ENCODE measurements at places on chromosomes 2 and 18.
A peak's percentile ranks its signal among the peaks of the same experiment; 100 is the strongest.

DNA sequence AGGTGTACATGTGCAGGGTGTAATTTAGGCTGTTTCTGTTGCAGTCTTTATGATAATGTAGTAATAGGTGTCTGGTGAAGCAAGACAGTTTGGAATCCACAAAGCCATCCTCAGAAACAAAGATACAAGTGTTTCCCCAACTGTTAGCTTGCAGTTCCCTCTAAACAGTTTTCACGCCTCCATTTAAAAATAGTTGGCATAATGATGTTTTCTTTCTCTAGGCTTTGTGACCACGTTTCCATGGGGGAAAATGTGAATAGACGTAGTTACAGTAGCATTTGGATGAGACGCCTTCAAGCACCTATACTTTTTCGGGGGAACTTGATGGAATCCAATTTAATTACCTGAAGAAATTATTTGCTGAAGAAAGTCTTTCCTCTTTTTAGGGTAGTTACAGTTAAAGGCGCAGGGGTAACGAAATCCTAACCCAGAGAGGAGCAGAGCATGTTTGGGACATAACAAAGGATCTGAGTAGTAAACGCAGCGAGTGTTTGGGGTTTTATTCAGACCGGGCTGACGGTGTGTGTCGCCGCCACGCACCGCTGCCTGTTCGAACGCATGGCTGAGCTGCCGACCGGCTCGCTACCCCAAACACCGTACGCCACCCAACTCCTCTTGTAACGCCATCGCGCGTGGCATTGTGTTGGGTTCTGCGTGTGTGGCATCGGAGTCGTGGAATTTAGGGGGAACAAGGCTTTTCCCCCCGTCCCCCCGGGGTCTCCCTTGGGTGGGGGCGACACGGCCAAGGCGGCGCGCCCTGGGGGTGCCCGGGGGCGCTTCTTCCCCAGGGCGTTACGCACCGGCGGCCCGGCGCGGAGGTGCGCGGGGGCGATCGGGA lies 681 bp upstream of the NRP2 start:
- DNase-seq: no peak

DNA sequence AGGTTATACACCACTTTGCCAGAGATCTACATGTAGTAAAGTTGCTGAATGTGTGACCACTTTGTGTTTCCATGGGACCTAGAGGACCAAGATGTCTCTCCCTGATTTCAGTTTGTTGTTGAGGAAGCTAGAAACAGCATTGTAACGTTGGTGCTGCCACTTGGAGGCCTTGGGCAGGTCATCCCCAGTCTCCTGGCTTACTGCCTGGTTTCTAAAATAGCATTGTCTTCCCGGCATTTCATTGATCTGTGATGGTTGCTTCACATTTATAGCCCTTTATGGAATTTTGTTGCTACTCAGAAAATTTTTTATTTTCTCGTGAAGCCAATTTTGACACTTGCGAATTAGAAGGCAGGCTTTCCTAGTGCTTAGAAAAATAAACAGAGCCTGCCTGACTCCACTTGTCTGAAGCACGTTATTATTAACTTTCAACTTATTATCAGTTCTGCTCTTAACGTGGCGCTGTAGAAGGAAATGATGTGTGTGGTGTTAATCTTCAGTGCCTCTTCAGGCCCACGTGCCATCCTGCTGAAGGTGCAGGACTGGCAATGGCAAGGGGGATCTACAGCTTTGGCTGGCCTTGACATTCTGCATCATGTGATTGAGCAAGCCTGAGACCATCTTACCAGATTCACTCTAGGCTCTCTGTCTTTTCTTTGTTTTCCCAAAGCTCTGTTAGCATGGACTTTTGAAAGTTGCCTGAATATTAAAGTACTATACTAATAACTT lies 59.9 kb downstream of the INPP4A start:
- no peak for DNase-seq

DNA sequence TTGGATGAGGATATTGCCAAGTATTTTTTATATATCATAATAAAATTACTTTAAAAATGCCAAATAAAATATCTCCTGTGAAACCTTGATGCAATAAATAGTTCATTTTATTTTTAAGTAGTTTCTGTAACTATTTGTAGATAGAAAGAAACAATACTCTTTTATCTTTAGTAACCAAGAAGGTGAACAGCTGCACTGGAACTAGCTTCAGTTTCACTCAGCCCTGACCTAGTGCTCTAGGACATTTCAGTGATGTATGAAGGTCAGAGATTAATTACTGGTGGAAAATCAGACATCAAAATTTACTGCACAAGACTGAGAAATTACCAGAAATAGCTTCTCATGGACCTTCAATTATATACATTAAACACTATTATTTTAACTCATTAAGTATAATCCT lies 1305.0 kb downstream of the CNTNAP5 start:
- DNase-seq: no peak

- peak; percentile 48 for DNase-seq
Observed at GRCh38 chr2:263774-264492, at the start of gene SH3YL1. Gene SH3YL1 (minus strand): TSS chr2:264032. CDS start chr2:263984, 48 bp downstream.

DNA sequence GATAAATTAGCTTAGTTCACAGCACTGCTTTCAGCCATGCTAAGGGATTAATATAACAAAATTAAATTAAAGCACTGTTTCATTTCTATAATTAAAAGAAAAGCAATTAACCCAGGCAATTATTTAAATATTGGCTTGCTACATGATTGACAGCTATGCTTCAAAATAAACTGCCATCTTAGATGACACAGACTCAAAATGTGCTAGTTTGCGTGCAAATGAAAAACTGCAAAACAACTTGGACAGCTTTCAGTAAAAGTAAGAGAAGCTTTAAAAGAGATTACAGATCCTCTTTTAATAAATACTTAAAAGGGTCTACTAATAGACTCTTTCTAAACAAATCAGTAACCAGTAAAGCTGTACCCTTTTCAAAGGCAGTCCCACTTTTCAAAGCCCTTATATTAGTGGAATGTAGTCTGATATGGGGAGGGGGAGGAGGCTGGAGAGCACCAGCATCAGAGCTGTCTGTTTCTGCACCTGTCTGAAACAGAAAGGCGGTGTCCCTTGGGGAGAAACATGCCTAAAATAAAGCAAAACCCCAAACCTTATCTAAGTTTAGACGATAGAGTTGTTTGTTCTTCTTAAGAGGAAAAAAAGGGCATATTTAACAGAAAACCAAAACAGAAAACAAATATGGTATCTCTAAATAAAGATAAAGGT lies 20.8 kb downstream of the EIF2AK3 start:
- DNase-seq: no peak

GRCh38 chr18:79164706-79165105 lies 95.5 kb downstream of the ATP9B start:
- no peak for DNase-seq

- no peak for DNase-seq
Observed at GRCh38 chr2:201797175-201797840, 9.0 kb upstream of the CDK15 start.

GRCh38 chr2:20668451-20668850 lies 1.5 kb downstream of the GDF7 start:
- DNase-seq: no peak

DNA sequence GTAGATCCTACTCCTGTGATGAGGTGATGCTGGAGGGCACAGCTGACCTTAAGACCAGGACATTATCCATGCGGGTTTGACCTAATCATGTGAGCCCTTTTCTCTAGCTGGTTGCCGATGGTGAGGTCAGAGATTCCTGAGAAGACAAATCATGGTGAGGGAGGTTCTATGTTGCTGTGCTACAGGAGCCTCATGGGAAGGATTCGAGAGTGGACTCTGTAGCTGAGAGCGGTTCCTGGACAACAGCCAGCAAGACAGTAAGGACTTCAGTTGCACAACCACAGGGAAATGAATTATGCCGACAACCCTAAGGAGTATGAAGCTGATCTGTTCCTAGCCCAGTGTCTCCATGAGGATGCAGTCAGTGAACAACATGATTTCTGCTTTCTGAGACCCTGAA lies 80.4 kb downstream of the EPB41L3 start:
- DNase-seq: no peak

DNA sequence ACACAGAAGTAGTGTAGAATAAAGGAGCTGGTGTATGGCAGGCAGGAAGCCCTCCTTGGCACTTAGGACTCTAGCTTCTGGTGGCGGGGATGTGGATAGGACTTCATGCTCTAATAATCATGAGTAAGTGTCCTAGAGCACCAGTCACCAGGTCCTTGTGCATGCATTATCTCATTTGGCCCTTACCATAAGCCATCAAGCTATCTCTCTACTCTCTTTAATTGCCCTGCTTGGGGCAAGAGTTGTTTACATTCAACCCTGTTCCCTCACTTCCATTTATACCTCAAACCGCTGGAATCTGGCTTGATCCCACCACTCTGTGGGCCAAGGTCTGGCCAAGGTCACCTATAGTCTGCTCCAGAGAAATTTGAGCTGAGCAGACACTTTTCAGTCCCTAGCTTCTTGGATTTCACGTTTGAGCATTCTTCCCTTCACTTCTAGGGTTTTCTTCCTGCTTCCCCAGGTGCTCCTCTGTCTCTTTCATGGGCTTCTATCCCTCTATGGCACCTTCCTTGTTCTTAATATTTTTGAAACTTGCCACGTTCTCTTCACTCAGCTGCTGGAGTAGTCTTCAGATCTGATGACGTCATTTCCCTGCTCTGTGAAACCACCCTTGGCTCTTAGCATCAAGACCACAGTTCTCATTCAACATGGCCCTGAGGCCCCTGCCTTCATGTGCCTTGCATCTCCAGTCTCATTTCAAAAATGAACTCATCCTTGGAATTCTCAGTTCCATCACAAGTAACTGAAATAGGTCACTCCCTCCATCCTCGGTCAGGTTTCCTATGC lies 94.9 kb upstream of the GATA6 start:
- DNase-seq: no peak

All from NCI-H187 (cell line).